ENCODE measurements at places on chromosomes 16 and 17.

- no peak for DNase-seq
Measured at GRCh38 chr17:81920612-81921536, 2.9 kb upstream of the SIRT7 start.

- DNase-seq: no peak
Measured at GRCh38 chr17:44747566-44747965, 11.2 kb upstream of the ADAM11 start.

DNA sequence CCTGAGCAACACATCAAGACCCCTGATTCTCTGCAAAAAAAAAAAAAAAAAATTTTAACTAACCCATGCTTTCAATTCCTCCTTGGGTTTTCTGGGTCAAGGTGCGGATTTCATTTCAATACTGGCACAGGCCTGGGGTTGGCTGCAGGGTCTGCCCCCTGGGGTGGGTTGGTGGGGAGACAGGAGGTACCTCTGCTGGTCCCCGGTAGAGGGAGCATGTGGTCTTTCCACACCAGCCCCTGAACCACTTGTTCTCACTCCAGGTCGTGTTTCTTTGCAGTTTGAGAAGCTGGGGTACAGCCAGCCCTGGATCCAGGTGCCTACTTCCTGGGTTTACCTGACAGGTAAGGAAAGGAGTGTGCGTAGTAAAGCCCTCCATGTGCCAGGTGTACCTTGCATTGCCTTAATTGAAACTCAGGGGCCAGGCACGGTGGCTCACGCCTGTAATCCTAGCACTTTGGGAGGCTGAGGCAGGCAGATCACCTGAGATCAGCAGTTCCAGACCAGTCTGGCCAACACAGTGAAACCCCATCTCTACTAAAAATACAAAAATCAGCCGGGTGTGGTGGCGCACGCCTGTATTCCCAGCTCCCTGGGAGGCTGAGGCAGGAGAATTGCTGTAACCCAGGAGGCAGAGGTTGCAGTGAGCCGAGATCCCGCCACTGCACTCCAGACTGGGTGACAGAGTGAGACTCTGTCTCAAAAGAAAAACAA lies 21.8 kb downstream of the SDR42E2 start:
- DNase-seq: no peak

DNA sequence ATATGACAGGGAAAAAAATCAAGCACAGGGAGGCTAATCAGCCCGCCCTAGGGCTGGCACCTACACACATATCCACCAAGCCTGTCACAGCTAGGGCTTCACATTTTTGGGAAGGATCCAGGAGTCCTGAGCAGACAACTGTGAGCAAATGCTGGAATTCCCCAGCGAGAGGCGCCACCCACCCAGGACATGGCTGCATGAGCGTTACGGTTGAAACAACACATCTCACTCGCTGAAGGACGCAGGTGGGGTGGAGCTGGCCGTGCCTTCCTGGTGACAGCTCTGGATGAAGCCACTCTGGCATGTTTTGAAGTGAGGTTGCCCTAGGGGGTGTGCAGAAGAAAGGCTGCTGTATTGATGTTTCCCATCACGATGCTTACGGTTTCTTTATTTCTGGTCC lies 315.1 kb upstream of the EEF2KMT start:
- no peak for DNase-seq

DNA sequence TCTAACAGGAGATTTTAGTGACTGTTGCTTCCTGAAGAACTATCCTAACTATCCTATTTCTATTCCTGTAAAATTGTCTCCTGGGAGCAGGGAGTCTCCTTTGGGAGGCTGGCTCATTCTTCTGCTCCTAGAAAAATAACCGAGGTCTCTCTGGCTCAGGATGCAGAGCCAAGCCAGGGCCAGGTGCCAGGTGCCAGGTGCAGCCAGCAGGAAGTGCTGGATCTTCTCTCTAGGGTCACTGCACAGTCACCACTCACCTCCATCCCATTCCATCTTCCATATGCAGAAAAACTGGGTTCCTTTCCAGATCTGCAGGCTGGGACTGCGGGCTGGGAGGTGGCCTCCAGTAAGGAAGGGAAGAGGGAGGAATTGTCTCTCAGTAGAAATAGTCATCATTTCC lies 3.8 kb upstream of the TMC7 start:
- no peak for DNase-seq

DNA sequence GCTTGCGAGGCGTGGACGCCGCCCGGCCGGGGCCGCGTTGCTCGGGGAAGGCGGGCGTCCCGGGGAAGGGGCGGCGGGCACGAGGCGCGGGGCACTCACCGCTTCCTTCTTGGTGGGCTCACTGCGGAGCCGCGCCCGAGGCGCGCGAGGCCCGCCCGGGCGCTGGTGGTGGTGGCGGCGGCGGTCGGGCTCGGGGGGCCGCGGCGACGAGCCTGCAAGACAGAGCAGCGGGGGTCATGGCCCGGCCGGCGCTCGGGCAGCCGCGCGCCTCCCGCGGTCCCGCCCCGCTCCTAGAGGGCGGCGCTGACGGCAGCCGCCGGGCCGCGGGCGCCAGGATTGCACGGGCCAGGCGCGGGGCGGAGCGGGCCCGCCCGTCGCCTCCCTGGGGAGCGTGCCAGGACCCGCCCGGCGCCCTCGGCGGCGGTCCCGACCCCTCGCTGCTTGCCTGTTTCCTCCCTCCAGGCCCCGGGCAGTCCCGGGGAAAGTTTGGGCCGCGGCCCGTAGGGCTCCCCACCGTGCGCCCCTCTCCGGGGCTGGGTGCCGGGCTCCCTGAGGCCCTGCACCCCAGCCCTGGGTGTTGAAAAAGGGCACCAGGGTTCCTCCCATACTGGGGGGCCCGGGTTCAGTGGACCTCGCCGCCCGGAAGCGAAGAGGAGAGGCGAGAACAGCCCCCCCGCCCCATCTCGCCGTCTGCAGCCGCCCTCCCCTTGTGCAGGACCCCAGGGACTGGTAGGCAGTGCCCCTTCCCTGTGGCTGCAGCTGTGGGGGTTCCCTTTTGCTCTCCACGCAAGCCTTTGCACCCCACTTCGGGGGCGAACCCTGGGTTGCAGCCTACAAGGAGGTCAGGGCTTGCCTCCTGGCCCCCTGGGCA lies at the start of gene C16orf74:
TSS of gene C16orf74 (minus strand) at position 270 of the 871 bp plus-strand sequence. CDS start 15,879 bp downstream, outside the sequence.
- DNase-seq: peak; percentile 36

GRCh38 chr16:28064706-28065249 lies 1.3 kb upstream of the GSG1L start:
- DNase-seq: no peak

Data from AG10803 (cell line).